ENCODE measurements at places on chromosomes 6 and 20.

GRCh38 chr6:142642651-142643050, 302.3 kb downstream of the HIVEP2 start:
- DNase-seq = peak; percentile 27

DNA sequence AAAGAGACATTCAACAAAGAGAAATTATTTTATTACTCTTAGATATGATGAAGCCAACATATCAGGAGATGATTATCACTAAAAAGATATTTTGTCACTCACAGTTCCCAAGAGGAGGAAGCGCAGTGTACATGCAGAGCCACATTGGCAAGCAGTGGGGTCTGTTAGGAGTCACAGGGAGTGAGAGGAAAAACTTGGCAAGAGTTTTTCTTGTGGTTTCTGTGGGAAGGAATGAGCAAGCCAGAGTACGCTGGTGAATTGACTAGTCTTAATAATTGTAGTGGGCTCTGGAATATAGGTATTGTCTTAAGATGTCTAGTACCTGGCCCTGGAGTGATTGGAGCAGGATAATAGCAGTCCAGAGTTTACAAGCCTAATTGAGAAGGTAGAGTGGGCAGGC, 1095.2 kb downstream of the GRIK2 start:
- peak; percentile 84 for DNase-seq

GRCh38 chr6:84280639-84281038, 53.2 kb upstream of the CEP162 start:
- DNase-seq = no peak

DNA sequence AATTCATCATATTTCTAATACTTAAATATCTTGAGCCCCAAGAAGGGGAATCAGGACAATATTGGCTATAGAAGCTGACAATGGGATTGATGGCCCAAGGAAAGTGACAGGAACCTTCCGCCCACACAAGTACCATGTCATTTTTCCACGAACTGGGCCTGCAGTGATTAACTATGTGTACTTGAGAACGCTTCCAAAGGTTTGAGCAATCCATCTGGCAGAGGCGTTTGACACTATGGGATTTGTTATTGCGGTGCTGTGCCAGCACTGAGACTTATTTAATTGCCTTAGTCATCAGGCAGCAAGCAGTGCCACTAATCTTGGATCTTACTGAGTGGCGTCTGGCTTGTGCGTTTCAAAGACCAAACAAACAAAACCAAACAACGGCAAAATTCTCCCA, 135.6 kb upstream of the UST start:
- peak; percentile 36 for DNase-seq

DNA sequence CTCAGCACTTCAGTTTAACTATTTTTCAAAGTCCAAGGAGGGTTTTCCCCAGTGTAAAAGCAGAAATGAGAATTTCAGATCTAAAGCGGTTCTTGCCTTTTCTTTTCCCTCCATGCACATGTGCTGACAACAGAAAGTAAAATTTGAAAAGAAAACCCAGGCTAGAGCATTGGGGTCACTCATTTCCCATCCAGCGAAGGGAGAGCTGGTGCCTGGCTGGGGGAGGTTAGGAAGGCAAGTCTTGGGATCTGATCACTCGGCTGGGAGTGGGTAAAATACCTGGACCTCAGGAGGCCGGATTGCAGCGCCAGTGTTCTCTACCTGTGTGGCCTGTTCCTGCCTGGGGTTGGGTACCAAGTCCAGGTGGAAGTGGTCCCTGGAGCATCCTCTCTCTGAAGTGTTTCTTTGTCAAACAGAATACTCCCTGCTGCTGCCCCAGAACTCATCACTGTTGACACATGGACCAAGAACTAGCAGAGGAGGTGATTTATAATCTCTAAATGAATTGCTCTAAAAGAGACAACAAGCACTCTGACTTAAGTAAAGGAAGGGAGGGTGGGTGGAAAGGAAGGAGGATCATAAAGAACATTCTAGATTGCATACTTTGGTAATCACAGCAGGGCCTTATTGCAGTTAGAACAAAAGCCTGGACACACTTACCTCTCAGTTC, 136.0 kb downstream of the MTHFD1L start:
- no peak for DNase-seq

All from ELR (cell line).